ENCODE measurements at places on chromosomes 11 and 22.

GRCh38 chr11:75496305-75496752 is 29.4 kb downstream of the GDPD5 start:
- no peak for DNase-seq

DNA sequence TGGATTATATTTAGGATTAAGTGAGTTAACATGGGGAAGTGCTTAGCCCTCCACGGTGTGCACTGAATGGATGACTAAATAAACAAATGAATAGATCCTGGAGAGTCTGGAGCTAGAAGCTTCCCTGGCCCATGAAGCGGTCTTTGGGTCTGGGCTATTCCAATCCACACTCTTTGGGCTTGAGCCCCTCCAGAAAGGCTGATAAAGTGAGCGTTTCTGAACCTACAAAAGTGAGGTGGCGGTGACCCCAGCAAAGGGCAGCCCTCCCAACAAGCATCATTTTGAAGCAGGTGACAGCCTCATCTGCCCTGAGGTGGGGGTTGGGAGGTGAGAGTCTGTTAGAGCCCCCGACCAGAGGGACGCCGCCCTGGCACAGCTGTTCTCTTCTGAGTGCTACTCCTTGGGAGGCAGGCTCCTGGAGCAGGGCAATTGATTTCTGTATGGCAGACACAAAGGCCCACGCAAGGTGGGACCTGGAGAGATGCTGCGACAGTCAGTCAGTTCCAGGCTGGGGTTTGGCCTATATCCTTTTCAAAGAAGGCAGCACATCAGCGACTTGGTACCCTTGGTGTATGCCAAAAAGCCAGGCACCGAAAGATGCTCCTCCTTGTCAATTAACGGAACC is 157.8 kb downstream of the CACNA1I start:
- no peak for DNase-seq

- no peak for DNase-seq
These were observed 851.1 kb upstream of the FAT3 start for GRCh38 chr11:91373497-91373896.

- no peak for DNase-seq
These were observed 50.0 kb downstream of the RBX1 start for GRCh38 chr22:41000941-41001721.

DNA sequence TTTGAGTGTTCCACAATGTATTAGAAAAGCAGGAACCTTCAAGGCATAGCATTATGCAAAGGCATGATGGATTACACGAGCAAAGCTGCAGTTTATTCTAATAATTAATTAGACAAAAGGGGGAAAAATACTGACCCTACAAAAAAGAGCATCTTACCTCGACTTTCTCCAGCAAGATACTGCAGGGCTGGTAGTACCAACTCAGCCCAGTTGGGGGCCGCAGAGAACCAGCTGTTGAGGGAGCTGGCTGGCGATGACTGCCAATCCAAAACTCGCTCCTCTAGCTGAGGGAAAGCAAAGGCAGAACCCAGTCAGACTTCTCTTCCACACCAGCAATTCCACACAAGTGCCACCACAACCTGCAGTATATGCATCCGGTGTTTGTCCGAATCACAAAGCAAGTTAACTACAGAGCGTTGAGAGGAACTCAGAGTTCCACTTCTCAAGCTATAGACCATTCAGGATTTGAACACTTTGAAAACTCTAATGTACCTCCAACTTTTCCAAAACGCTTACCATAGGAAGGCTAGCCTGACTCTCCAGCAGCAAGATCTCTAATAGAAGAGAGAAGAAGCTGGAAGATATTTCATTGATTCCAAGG is 13.7 kb downstream of the NFRKB start:
- DNase-seq, result peak; percentile 22

GRCh38 chr11:64245401-64245796 is 1.3 kb downstream of the PPP1R14B start:
- DNase-seq, result peak; percentile 50
